PC-3 (cell line): ENCODE measurements at places on chromosomes 2 and 18. TPM values are rescaled to one million over a fixed set of nuclear protein-coding genes. Genes with fewer than 3 reads are reported as not detected.

DNA sequence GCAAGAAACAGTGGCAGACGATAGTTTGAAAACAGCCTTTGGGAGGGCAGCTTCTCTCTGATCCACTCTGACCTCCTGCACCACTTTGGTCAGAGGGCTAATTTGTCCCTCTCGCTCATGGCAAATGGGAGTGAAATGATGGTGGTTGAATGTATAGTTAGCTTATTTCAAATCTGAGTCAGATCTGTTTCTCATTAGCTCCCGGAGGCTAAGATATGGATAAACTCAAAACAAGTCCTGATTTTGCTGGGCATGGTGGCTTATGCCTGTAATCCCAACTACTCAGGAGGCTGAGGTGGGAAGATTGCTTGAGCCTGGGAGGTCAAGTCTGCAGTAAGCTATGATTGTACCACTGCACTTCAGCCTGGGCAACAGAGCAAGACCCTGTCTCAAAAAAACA is 145.0 kb downstream of the ALK start:
- DNase-seq, result no peak
- H3K4me3 ChIP-seq, result no peak overlapping the region
- H3K36me3 ChIP-seq, result no peaks in the 10 kb centered on the region
- peaks cover 4% of the 10 kb centered on the region; the same call in 1 of the 2 replicates for H3K4me1 ChIP-seq
- no peaks in the 10 kb centered on the region for H3K27me3 ChIP-seq
- no peak overlapping the region for H3K27ac ChIP-seq

DNA sequence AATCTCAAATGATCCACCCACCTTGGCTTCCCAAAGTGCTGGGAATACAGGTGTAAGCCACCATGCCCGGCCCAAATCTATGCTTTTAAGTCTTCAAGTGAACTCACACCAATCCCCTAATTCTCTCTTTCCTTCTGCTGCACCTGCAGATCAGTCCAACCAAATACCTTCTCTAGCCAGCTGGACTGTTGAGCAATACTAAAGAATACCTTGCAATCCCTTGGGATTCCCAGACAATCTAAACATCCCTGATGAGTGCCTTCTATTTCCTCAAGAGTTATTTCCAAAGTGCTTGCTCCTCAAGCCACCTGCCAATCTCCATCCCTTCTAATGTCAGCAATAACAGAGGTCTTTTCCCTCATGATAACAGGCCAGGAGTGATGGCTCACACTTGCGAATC is 48.6 kb downstream of the SF3B1 start:
- no peaks in the 10 kb centered on the region for H3K27me3 ChIP-seq
- DNase-seq, result no peak
- H3K27ac ChIP-seq, result no peak overlapping the region
- peaks cover 2% of the 10 kb centered on the region for H3K36me3 ChIP-seq
- no peak overlapping the region for H3K4me3 ChIP-seq

DNA sequence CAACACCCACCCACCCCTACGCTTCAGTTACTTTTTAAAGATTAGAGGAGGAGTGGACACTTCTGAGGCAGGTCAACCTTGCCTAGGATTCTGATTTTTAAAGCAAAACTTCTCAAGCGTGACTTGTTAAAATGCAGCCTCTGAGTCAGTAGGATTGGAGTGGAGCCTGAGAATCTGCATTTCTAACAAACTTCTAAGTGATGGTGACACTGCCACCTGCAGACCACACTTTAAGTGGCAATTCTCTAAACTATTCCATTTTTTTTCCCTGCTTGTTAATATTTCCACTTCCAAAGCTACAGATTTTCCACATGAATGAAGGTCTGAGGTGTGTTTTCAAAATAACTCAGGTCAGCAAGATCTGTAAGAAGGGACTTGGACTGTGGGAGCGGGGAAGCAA is 171.1 kb upstream of the CCDC150 start:
- H3K36me3 ChIP-seq, result no peaks in the 10 kb centered on the region
- DNase-seq, result peak; percentile 23
- peaks cover 9% of the 10 kb centered on the region for H3K4me1 ChIP-seq
- H3K27ac ChIP-seq, result no peak overlapping the region

The SERPINB4 gene
- total RNA-seq, result 0.40 TPM in 1 of 2 replicates, not detected in the other

DNA sequence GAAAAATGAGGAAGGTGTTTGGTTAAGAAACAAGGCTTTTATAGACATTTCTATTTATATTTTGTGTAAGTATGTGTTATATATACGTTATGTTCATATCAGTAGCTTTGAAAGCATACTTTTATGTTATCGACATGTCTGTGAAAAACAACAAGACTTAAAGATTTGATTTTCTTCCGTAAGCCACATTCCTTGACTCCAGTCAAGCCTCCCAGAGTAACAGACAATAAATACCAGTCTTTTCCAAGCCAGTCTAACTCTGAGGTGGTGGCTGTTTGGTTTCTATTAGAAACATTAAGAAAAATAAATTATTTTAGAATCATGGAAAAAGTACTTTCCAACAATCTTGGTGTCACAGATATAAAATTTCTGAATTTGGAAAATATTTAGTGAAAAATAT is 16.3 kb upstream of the ITGAV start:
- no peak overlapping the region for H3K4me3 ChIP-seq
- H3K27me3 ChIP-seq, result no peaks in the 10 kb centered on the region
- DNase-seq, result no peak
- no peaks in the 10 kb centered on the region for H3K36me3 ChIP-seq
- no peak overlapping the region for H3K27ac ChIP-seq

DNA sequence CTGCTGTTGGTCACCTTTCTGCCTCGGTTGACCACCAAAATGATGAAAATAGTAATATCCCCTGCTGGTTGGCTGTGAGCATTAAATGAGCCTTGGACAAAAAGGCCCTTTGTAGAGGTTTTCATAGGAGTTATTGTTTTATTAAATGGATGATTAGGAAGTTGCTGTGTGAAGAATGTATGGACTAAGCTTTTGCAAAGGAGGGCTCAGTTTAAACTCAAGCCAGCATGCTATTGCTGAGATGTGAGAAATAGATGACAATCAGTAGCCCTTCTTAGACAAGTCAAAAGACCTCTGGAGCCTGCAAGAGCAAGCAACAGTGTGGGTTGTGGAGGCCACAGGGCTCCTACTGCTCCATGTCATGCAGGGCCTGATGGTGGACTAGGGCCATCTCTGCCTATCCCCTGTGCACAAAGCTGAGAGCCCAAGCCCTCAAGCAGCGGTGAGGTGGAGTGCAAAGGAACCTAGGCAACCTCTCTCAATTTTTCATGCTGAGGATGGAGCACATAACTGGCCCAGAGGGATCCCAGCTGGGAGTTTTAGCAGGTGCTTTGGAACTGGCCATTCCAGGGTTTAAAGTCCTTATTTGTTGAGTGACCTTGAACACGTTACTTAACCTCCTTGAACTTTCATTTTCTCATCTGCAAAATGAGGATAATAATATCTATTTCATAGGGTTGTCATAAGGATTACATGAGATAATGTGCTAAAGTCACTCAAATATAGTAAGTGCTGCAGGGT is 37.1 kb downstream of the FOSL2 start:
- DNase-seq, result no peak
- no peaks in the 10 kb centered on the region for H3K4me1 ChIP-seq
- no peak overlapping the region for H3K4me3 ChIP-seq
- no peaks in the 10 kb centered on the region for H3K36me3 ChIP-seq
- H3K27ac ChIP-seq, result no peak overlapping the region
- H3K27me3 ChIP-seq, result no peaks in the 10 kb centered on the region

DNA sequence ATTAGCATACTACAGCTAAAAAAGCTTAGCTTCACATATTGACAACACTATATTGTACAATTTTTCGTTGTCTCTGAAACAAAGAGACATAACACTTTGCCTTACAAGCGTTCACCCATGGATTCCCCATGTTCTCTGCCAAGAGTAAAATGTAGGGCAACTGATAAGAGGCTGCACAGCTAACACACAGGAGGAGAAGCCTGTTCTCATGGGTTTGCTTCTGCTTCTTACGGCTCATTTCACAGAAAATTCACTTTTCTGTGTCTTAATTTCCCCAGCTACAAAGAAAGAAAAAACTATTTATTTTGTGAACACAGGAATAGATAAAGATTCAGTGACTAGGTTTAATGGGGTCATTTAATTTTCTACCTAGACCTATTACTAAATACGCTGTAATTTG is 182.8 kb upstream of the DLGAP1 start:
- H3K4me1 ChIP-seq, result no peaks in the 10 kb centered on the region
- H3K36me3 ChIP-seq, result no peaks in the 10 kb centered on the region
- no peak overlapping the region for H3K27ac ChIP-seq
- H3K4me3 ChIP-seq, result no peak overlapping the region
- DNase-seq, result no peak
- H3K27me3 ChIP-seq, result no peaks in the 10 kb centered on the region

GRCh38 chr2:48110492-48110891 is 204.2 kb upstream of the FBXO11 start:
- peak; percentile 63 for DNase-seq
- no peaks in the 10 kb centered on the region for H3K36me3 ChIP-seq
- H3K27ac ChIP-seq, result peak overlapping the region; percentile 90
- no peaks in the 10 kb centered on the region for H3K27me3 ChIP-seq
- H3K4me3 ChIP-seq, result peak overlapping the region; percentile 73; the same call in 1 of the 2 replicates
